Fibroblast of skin of left quadriceps (primary cell): ENCODE measurements at places on chromosomes 4 and X.

DNA sequence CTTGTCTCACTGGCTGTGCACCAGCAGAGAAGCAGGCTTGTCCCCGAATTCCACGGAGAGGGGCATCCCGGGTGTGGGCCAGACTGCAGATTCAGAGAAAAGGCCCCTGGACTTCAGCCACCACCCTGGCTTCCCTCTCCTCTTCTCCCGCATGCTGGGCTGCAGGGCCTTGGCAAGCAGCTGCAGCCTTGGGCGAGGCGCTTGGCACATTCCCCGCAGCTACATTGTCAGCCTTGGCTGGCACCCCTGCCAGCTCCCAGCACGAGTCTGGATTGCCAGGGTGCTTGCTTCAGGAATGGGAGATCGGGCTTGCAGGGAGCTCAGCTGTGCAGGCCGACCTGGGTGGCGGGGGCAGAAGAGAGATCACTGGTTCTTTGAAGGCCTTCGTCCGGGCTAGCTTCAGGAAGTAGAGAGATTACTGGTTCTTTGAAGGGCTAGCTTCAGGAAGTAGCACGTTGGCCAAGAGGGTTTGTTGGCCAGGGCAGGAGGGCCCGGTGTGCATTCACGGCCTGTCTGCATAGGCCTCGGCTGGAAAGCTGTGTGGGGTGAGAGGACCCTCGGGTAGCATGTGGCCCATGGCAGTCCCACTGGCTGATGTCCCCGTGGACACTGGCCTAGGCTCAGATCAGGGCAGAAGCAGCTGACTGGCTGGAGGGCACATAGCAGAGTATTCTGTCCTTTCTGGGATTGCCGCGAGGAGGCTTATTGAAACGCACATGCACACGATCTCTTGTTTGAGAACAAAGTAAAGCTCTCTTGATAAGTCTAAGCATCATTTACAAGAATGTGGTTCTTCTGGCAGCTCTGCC is 2.7 kb downstream of the ABCD1 start:
- no peak for DNase-seq

GRCh38 chrX:65581661-65582339 is 47.2 kb upstream of the LAS1L start:
- peak; percentile 42 for DNase-seq

- no peak for DNase-seq
Observed at GRCh38 chr4:146317783-146318182, 103.4 kb downstream of the REELD1 start.

DNA sequence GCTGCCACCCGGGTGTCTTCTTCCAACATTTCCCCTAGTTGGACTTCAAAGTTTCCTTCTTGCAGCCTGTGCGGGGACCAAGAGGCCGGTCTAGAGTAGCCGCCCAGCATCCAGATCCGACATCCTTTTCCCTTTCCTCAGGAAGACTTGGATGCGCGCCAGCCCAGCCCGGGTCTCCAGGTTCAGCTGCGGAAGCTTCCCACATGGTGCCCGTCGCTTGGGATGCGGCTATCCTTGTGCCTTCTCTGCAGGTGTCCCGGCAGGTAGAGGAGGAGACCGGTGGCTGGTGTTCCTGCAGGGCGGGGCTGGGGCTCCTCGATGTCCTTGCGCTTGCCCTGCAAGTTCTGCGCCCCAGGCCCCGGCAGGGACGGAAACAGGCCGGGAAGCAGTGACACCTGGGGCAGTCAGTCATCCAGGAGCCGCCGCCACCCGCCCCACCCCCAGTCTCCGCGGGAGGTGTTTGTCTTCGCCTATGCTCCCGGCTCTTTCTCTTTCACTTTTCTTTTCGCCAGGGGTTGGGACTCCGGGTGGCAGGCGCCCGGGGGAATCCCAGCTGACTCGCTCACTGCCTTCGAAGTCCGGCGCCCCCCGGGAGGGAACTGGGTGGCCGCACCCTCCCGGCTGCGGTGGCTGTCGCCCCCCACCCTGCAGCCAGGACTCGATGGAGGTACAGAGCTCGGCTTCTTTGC is at the start of gene IL15:
TSS of gene IL15 (plus strand) at position 502 of the 689 bp plus-strand sequence. CDS start 82,882 bp downstream, outside the sequence.
- DNase-seq = no peak

DNA sequence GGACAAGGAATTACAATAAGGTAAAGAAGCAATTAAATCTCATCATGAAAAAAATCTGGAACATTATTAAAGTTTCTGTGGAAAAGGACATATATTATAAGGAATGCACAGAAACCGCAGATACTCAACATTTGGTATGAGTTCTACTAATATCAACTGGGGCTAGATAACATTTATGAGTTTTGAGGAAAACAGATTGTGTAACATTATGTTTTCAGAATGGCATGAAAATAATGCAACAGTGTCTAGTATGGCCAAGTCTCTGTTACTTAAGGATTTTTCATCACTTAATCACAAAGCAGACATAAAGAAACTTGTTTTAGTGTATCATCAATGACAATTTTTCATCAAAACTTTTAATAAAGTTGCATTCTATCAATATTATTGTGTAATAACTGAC is 785.0 kb downstream of the GLUD2 start:
- peak; percentile 10 for DNase-seq

DNA sequence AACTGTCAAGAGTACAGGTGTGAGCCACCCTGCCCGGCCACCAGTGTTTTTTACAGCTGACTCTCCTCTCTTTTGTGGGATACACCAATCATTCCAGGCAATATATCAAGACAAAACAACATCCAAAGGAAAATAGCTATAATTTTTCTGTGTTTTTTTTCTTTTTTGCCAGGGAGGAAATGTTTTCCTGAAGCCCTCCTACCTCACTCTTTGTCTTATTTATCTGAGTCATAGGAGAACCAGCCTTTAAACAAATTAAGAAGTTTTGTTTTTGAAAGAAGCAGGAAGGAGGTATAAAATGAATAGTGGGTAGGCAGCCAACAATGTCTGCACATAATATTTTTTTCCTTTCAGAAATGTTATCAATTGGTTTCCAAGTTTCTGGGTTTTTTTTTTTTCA is 493.9 kb downstream of the CCSER1 start:
- no peak for DNase-seq

GRCh38 chr4:40744218-40744617 is 5.5 kb upstream of the NSUN7 start:
- no peak for DNase-seq

DNA sequence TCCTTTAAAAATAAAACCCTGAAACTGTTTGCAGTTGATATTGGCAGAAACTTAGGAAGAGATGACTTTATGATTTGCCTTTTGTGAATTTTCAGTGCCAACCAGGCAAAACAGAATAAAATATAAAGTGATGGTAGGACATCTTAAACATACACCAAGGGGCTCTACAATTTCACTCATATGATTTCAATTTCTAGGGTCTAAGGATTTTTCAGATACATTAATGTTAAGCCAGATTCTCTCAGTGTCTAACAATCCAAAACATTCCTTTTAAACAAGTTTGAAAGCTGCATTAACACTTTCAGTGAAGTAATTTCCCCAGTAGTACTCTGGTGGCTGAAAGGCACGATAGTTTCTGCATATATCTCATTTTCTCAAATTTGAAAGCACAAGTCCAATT is 1262.0 kb upstream of the ADGRL3 start:
- no peak for DNase-seq

DNA sequence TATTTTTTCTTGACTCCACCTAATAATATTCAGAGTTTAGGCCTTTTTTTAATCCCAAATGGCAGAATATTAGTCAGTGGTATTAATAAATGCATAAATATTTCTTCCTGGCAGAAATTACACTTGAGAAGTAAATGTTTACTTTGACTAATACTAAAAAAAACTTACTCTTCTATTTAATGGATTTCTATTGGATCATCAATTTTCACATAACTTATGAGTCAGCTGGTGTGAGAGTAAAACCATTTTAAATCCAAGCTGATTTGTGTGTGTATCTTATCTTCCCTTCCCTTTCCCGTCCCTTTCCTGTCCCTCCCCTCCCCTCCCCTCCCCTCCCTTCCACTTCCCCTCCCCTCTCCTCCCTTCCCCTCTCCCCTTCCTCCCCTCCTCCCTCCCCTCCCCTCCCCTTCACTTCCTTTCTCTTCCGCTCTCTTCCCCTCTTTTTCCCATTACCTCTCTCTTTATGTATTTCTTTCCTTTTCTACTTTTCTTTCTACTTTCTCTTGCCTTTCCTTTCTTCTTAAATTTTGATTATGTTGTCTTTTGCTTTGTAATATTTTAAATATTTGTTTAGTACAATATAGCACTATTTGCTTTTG is 630.1 kb upstream of the EPHA5 start:
- no peak for DNase-seq

GRCh38 chr4:78529569-78530209 is 21.9 kb upstream of the ANXA3 start:
- DNase-seq = no peak

DNA sequence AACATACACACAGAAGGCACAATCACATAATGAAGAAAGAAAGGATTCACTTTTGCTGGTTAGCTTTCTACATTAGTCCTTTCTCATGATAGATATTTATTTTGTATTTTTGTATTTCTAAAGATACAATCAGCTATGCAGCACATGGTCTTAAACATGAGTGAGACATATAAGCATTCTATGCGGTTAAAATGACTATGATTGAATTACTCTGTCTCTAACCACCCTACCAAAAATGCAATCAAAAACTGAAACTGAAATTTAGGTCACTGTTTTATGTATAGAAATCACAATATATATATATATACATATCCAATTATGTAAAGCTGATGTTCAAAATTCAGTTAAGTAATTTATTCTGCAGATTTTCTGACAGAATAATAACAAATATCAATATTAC is 21.9 kb downstream of the CXXC4 start:
- no peak for DNase-seq

DNA sequence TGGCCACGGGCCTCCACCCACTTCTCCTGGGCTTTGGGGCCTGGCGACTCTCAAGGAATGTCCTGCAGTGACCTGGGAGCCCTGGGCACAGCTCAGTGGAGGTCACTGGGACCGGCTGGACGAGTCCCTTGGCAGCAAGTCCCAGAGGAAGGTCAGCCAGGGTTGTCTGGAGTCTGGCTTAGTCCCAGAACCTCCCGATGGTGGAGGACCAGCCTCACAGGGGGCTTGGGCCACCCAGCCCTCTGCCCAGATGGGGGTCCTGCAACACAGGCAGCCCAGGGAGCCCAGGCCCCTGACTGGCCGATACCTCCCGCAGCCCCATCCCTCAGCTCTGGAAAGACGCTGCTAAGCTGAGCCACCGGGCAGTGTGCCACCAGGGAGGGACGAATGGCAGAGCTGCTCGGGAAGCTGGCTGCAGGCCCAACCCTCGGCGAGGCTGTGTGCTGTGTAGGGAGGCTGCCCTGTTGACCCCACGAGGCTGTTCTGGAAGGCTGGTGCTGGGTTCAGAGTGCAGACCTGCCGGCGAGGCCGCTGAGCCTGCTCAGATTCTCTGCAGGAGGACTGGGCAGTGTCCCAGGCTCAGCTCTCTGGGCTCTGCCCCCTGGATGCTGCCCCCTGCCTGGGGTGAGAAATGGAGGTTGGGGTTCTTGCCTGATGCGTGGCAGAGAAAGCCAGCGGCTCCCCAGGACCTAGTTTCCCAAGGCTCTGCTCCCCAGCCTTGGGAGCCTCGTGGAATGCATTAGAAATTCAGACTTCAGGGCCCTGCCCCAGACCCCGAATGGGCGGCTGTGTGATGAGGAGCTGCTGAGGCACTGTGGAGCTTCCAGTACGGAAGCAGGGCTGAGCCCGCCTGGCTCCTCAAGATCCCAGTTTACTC is 61.7 kb downstream of the ADRA2C start:
- DNase-seq = no peak

- DNase-seq = no peak
Observed at GRCh38 chr4:101075536-101075935, 271.8 kb downstream of the PPP3CA start.

- peak; percentile 48 for DNase-seq
Observed at GRCh38 chrX:119686087-119686691, 6.8 kb downstream of the SEPTIN6 start.

GRCh38 chr4:9918484-9918883 is 102.8 kb downstream of the SLC2A9 start:
- no peak for DNase-seq

- no peak for DNase-seq
Observed at GRCh38 chr4:185143601-185143969, 519 bp downstream of the SLC25A4 start.

DNA sequence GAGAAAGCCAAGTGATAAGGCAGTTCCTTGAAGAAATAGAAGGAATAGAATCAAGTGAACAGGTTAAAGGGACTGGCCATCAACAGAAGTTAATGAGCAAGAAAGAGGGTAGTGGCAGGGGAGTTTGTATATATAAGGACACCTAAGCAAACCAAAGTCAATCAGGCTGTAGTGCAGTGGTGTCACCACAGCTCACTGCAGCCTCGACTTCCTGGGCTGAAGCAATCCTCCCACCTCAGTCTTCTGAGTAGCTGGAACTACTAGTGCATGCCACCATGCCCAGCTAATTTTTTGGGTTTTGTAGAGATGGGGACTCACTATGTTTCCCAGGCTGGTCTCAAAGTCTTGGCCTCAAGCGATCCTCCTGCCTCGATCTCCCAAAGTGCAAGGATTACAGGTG is 15.9 kb downstream of the ACOT9 start:
- DNase-seq = no peak

- no peak for DNase-seq
Observed at GRCh38 chr4:16067515-16067914, 16.3 kb downstream of the PROM1 start.

GRCh38 chrX:47186096-47186740 is 7.4 kb upstream of the UBA1 start:
- DNase-seq = no peak

- no peak for DNase-seq
Observed at GRCh38 chr4:185742766-185743165, 69.2 kb downstream of the SORBS2 start.

GRCh38 chrX:71095981-71096759 is 519 bp downstream of the FOXO4 start:
- DNase-seq = no peak

DNA sequence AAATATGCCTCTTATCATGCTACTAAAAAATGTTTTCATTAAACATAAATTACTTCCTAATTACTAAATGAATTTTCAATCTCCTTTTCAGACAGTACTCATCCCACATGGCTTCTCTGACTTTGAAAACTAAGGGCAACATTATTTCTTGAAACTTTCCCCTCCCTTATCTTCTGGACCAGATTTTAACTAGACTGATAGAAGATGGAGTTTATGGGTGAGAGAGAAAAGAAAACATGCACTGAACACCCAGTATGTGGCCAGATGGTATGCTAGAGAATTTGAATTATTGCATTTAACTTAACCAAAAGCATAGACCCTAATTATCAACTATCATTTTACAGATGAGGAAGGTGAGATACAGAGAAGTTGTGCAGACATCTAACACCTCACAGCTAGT is 16.8 kb downstream of the CNOT6L start:
- DNase-seq = no peak

- DNase-seq = no peak
Observed at GRCh38 chr4:184900184-184900583, 74.4 kb upstream of the ACSL1 start.

GRCh38 chr4:154345359-154345758 is 146.2 kb downstream of the DCHS2 start:
- DNase-seq = no peak

DNA sequence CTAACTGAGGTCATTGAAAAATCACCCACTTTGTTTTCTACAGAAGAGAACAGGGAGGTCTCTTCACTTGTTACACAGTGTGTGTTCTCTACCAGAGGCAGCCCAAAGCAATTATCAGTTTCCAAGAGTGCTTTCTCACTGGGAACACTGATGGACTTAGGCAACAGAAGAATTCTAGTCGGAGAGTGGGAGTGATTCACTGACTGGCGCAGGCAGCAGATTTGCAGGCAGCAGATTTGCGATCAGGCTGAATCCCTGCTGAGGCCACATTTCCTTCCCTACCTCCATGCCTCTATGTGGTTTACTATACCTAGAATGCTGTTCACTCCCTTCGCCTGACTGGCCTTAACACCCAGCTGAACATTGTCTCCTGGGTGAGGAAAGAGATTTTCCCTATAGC is 6.6 kb downstream of the OCIAD2 start:
- no peak for DNase-seq

- no peak for DNase-seq
Observed at GRCh38 chr4:125501568-125501967, 186.8 kb downstream of the FAT4 start.
